CD4-positive, alpha-beta T cell (primary cell): ENCODE measurements at places on chromosomes 4 and X.
A peak's percentile ranks its signal among the peaks of the same experiment; 100 is the strongest.

- H3K4me1 ChIP-seq, result no peaks in the 10 kb centered on the region
- DNase-seq, result no peak
- H3K27ac ChIP-seq, result no peak overlapping the region
- H3K27me3 ChIP-seq, result no peaks in the 10 kb centered on the region
Observed at GRCh38 chrX:9593756-9594155, 128.9 kb downstream of the TBL1X start.

DNA sequence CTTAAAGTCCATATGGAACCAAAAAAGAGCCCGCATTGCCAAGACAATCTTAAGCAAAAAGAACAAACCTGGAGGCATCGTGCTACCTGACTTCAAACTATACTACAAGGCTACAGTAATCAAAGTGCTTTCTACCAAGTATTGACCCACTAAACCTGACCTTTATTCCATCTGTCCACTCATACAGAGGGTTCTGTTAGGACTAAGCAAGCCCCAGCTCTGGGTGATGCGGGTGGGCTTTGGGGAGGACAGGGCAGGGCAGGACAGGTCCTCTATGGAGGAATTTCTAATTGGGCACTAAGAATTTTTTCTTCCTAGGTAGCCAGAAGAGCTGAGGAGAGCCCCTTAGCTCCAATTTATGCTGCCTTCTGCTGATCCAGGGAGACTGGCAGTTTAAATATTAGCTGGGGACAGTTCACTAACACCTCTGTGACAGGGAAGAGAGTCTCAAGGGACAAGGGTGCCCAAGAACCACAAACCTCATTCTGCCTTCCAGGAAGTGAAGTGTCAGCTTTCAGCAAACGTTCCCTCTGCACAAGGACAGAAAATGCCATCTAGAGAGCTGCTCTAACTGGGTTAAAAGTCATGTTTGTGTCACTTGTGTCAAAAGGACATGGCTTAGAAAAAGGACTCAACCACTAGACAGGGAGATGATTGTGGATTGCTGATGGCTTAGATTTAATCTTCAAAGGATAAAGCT is 143.2 kb downstream of the KIT start:
- no peaks in the 10 kb centered on the region for H3K36me3 ChIP-seq
- H3K27ac ChIP-seq, result no peak overlapping the region
- no peak for DNase-seq
- H3K4me3 ChIP-seq, result no peak overlapping the region
- no peaks in the 10 kb centered on the region for H3K4me1 ChIP-seq
- no peaks in the 10 kb centered on the region for H3K27me3 ChIP-seq

DNA sequence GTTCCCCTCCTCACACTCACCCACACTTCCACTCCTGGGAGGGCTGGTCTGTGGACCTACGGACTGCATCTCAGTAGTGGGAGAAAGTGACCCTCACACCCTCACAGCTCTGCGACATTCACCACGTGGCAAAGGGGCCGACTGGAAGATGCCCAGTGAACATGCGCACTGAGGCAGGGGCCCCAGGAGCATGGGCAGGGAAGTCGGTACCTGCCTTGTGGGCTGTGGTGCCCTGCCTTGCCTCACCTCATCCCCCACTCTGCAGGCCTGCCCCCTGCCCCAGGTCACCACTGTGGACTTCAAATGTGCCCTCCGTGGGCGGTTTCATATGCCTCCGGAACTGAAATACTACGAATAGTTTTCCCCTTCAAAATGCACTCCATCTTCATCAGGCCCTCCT is 46.2 kb upstream of the XAGE1B start:
- no peaks in the 10 kb centered on the region for H3K27me3 ChIP-seq
- DNase-seq, result no peak
- H3K4me3 ChIP-seq, result no peak overlapping the region
- no peaks in the 10 kb centered on the region for H3K4me1 ChIP-seq
- no peaks in the 10 kb centered on the region for H3K36me3 ChIP-seq
- H3K27ac ChIP-seq, result no peak overlapping the region

DNA sequence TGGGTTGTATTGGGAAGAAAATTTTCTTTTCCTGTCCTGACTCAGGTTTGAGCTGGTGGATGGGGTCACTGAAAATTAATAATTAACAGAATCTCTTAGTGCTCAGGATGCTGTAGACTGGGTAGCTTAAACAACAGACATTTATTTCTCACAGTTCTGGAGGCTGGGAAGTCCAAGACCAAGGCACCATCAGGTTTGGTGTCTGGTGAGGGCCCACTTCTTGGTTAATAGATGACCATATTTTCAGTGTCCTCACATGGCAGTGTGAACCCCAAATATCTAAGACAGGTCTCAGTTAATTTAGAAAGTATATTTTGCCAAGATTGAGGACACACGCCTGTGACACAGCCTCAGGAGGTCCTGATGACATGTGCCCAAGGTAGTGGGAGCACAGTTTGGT is 31.1 kb downstream of the HERC6 start:
- no peak for DNase-seq
- no peak overlapping the region for H3K27ac ChIP-seq
- peaks cover 47% of the 10 kb centered on the region for H3K36me3 ChIP-seq
- H3K27me3 ChIP-seq, result no peaks in the 10 kb centered on the region

DNA sequence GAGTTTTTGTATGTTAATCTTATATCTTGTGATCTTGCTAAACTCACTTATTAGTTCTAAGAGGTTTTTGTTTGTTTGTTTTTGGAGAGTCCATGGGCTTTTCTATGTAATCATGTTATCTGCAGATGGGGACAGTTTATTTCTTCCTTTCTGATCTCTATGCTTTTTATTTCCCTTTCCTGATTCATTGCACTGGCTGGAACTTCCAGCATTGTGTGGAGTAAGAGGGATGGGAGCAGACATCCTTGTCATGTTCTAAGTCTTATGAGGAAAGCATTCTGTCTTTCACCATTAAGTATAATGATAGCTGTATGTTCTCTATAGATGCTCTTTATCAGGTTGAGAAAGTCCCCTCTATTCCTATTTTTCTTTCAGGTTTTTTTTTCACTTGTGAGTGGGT is 90.6 kb upstream of the TBC1D9 start:
- no peaks in the 10 kb centered on the region for H3K36me3 ChIP-seq
- peaks cover 8% of the 10 kb centered on the region for H3K27me3 ChIP-seq
- H3K4me1 ChIP-seq, result no peaks in the 10 kb centered on the region
- no peak for DNase-seq
- no peak overlapping the region for H3K27ac ChIP-seq

GRCh38 chr4:161991811-161992210 is 172.0 kb downstream of the FSTL5 start:
- no peaks in the 10 kb centered on the region for H3K4me1 ChIP-seq
- no peaks in the 10 kb centered on the region for H3K27me3 ChIP-seq
- H3K4me3 ChIP-seq, result no peak overlapping the region
- H3K27ac ChIP-seq, result no peak overlapping the region

DNA sequence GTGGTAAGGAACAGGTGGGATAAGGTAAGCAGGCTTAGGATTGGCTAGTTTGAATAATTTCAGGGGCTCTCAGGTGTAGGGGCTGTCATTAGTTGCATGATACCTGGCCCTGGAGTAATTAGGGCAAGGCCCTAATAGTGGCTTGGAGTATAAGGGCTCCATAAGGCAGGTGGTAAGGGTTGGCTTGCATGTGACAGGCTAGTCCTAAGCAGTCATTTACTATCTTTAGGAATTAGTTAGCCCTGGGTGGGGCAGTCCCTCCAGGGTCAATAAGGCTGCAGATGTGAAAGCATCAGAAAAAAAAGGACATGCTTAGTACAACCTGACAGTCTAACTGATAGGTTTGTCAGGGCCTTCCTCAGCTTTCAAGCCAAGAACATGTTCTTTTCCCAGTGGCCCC is 7.8 kb upstream of the TMPRSS11D start:
- H3K4me1 ChIP-seq, result no peaks in the 10 kb centered on the region
- DNase-seq, result no peak
- H3K27me3 ChIP-seq, result no peaks in the 10 kb centered on the region

GRCh38 chrX:154305541-154306205 is 10.1 kb downstream of the TKTL1 start:
- no peak overlapping the region for H3K27ac ChIP-seq
- DNase-seq, result no peak
- no peaks in the 10 kb centered on the region for H3K27me3 ChIP-seq
- no peaks in the 10 kb centered on the region for H3K36me3 ChIP-seq
- no peak overlapping the region for H3K4me3 ChIP-seq
- H3K4me1 ChIP-seq, result peaks cover 25% of the 10 kb centered on the region

GRCh38 chr4:10873809-10874208 is 189.2 kb upstream of the CLNK start:
- H3K27me3 ChIP-seq, result no peaks in the 10 kb centered on the region
- no peak overlapping the region for H3K27ac ChIP-seq
- DNase-seq, result no peak

- no peaks in the 10 kb centered on the region for H3K4me1 ChIP-seq
- no peak for DNase-seq
- H3K27me3 ChIP-seq, result peaks cover 2% of the 10 kb centered on the region
- no peak overlapping the region for H3K4me3 ChIP-seq
- H3K36me3 ChIP-seq, result no peaks in the 10 kb centered on the region
Observed at GRCh38 chr4:56181140-56181953, 205.9 kb downstream of the AASDH start.

DNA sequence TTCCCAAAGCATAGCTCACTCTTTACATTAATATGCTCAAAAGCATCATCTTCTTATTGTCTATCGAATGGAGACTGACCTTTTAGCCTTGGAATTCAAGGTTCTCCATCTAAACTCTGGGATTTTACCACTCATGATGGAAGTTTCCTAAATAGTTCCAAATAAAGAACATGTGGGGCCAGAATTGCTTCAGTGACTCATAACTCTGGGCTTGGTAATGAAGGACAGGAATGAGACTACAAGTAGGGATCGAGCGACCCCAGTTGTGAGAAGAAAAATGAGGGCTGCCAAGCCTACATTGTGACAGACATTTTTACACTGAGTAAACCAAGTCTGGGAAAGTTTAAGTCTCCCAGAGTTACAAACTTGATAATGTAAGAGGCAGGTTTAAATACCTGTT is 269.9 kb downstream of the CBLL2 start:
- no peaks in the 10 kb centered on the region for H3K36me3 ChIP-seq
- no peak overlapping the region for H3K27ac ChIP-seq
- no peaks in the 10 kb centered on the region for H3K4me1 ChIP-seq
- no peak overlapping the region for H3K4me3 ChIP-seq

GRCh38 chr4:185346975-185347601 is 48.6 kb downstream of the LRP2BP start:
- H3K27ac ChIP-seq, result no peak overlapping the region
- peaks cover 11% of the 10 kb centered on the region for H3K4me1 ChIP-seq
- peaks cover 10% of the 10 kb centered on the region for H3K36me3 ChIP-seq

DNA sequence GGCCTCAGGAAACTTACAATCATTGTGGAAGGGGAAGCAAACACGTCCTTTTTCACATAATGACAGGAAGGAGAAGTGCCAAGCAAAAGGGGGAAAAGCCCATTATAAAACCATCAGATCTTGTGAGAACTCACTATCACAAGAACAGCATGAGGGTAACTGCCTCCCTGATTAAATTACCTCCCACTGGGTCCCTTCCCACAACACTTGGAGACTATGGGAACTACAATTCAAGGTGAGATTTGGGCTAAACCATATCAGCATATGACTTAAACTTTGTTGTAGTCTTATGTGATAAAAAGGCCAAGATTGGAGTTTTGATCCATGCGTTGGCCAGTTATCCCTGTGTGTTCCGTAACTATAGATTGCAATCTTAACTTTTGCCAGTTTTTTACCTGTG is 68.3 kb downstream of the C4orf33 start:
- H3K4me1 ChIP-seq, result no peaks in the 10 kb centered on the region
- H3K27ac ChIP-seq, result no peak overlapping the region

- H3K4me1 ChIP-seq, result peaks cover 17% of the 10 kb centered on the region
- H3K4me3 ChIP-seq, result peak overlapping the region; percentile 84
- H3K27me3 ChIP-seq, result no peaks in the 10 kb centered on the region
- H3K36me3 ChIP-seq, result peaks cover 17% of the 10 kb centered on the region
- peak overlapping the region; percentile 89 for H3K27ac ChIP-seq
- DNase-seq, result no peak
Observed at GRCh38 chrX:48802905-48803200, 986 bp downstream of the HDAC6 start.

- no peaks in the 10 kb centered on the region for H3K36me3 ChIP-seq
- no peaks in the 10 kb centered on the region for H3K27me3 ChIP-seq
- no peak overlapping the region for H3K27ac ChIP-seq
- no peak for DNase-seq
- no peaks in the 10 kb centered on the region for H3K4me1 ChIP-seq
Observed at GRCh38 chr4:104818579-104818978, 323.9 kb upstream of the CXXC4 start.

GRCh38 chr4:79823148-79823763 is 249.8 kb downstream of the ANTXR2 start:
- H3K27ac ChIP-seq, result no peak overlapping the region
- no peaks in the 10 kb centered on the region for H3K36me3 ChIP-seq
- no peaks in the 10 kb centered on the region for H3K4me1 ChIP-seq
- H3K27me3 ChIP-seq, result no peaks in the 10 kb centered on the region
- H3K4me3 ChIP-seq, result no peak overlapping the region

DNA sequence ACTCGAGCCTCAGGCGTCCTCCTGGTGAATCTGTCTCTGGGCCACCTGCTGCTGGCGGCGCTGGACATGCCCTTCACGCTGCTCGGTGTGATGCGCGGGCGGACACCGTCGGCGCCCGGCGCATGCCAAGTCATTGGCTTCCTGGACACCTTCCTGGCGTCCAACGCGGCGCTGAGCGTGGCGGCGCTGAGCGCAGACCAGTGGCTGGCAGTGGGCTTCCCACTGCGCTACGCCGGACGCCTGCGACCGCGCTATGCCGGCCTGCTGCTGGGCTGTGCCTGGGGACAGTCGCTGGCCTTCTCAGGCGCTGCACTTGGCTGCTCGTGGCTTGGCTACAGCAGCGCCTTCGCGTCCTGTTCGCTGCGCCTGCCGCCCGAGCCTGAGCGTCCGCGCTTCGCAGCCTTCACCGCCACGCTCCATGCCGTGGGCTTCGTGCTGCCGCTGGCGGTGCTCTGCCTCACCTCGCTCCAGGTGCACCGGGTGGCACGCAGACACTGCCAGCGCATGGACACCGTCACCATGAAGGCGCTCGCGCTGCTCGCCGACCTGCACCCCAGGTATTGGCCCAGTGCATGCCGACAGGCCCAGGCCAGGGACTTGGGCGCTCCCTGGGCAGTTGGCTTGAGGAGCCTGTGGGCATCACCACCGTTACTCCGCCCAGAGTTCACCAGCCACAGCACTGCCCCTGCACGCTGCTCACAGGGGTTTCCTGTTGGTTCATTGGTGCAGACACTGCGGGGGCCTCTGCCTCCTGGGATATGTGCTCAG is 1.1 kb downstream of the GPR78 start:
- no peak overlapping the region for H3K27ac ChIP-seq
- peaks cover 13% of the 10 kb centered on the region for H3K27me3 ChIP-seq
- H3K4me3 ChIP-seq, result no peak overlapping the region
- H3K36me3 ChIP-seq, result no peaks in the 10 kb centered on the region
- no peaks in the 10 kb centered on the region for H3K4me1 ChIP-seq
